Osteocyte (in vitro differentiated cells): ENCODE measurements at places on chromosomes 16 and 17.

DNA sequence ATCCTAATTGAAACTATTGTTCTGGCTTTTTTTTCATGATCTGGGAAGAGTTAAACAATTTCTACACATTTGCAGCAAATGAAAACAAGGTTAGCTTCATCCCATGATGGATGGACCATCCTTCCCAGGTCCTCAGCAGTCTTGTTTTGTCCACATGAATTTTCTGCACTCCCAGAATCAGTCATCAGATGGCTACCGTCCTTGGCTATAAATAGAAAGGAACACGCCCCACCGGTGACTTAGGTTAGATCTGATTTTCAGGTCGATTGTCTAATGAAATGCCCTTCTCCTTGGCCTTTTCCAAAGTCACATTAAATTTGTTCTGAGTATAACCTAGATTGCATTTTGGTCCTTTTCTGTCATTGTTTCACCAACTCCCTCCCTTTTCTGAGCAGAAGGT is 41.4 kb upstream of the NOL11 start:
- no peak overlapping the region for H3K4me3 ChIP-seq
- peaks cover 3% of the 10 kb centered on the region for H3K36me3 ChIP-seq
- H3K27me3 ChIP-seq, result no peaks in the 10 kb centered on the region
- no peaks in the 10 kb centered on the region for H3K4me1 ChIP-seq
- no peak for DNase-seq
- no peak overlapping the region for H3K27ac ChIP-seq

DNA sequence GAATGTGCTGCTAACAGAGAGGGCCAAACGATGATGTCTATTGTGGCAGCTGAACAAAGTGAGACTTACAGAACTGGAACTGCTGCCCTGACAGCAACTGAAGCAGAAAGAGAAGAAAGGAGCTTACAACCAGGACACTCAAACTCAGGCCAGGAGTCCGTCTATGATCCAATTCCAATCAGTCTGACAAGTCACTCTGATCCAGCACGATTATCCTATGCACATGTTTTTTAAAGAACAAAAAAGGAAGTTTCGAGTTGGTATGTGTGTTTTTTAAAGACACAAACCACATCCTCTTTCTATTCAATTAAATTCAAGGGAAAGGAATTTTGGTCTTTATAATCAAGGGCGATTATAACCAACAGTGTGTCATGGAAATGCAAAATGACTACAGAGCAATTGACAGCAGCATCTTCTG is 42.4 kb upstream of the MTMR4 start:
- peaks cover 19% of the 10 kb centered on the region for H3K27me3 ChIP-seq
- no peaks in the 10 kb centered on the region for H3K4me1 ChIP-seq
- H3K36me3 ChIP-seq, result no peaks in the 10 kb centered on the region
- no peak overlapping the region for H3K4me3 ChIP-seq
- DNase-seq, result no peak
- H3K27ac ChIP-seq, result no peak overlapping the region

DNA sequence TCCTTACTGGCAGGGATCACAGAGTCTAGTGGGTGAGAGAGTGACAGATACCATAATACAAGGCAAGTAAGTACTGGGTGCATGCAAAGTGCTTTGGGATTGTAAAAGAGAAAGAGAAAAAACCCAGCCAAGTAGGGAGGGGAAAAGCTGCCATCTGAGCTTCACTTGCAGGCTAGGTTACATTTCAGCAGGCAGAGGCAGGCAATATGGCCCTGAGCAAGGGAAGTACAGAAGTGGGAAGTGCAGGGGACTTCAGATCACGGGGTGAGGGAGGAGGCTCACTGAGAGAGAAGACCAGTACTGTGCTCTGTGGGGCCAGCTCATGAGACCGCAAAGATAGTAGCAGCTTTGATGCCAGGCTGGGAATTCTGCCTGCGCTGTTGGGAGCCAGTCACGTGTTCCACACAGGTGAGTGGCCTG is 230.6 kb downstream of the MSI2 start:
- H3K4me1 ChIP-seq, result peaks cover 49% of the 10 kb centered on the region
- H3K36me3 ChIP-seq, result peaks cover 2% of the 10 kb centered on the region
- H3K4me3 ChIP-seq, result no peak overlapping the region
- H3K27ac ChIP-seq, result no peak overlapping the region
- H3K27me3 ChIP-seq, result no peaks in the 10 kb centered on the region

DNA sequence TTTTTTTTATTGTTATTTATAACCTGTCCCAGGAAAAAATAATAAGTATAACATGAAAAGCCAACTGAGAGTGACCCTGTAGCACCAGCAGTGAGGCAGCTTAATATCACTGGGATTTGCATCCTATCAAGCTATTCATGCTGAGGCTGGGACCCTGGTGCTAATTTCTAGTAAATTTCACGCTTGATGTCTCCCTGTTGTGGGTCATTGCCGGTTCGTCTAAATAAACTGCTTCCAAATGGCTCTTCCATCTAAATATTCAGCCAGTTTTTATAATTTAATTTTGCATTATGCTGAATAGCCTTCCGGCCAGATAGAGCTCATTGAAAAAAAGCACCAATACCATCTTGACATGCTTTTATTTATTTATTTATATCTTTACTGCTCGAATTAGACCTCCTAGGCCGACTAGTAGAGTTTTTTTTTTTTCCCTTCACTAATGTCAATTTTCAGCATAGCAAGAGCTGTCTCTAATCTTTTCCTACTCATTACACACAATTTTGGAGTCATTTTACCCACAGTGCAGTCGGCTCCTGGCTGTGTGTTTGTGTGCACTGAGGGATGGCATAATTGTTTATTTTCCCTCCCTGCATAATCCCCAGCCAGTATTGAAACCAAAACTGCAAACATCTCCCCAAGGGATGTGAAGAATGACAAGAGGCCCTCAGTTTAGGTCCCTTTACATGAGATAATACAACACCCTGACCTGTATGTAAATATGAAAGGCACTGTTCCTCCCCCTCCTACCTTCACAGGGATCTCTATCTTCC is 168.8 kb downstream of the AATF start:
- peaks cover 22% of the 10 kb centered on the region for H3K36me3 ChIP-seq
- H3K27me3 ChIP-seq, result no peaks in the 10 kb centered on the region
- H3K4me1 ChIP-seq, result peaks cover 16% of the 10 kb centered on the region
- H3K4me3 ChIP-seq, result no peak overlapping the region

DNA sequence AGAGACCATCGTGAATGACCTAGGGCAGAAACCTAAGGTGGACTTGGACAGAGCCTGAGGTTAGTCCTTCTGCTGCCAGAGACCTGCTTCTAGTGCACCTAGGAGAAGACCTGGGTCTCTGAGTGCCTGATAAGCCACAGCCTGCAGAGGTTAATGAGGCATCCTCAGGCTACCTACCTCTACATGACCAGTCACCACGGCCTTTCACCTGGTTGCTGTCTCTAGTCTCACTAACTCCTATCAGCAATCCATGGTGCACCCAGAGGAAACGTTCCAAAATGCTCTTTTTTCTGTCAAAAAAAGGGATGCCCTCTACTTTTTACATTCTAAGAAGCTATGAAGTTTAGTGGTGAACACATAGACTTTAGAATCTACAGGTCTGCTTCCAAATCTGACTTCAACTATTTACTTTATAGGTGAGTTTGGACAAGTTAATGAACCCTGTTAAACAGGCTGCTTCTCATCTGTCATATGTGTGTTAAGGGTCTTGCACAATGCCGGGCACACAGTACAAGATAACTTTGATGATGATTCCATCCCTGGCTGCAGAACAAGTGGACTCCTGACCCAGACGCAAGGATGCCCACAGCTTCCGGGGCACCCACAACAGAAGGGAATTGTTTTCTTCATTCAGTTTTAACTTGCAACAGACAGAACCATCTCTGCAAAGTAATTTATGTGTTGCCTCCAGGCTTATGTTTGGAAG is 469.9 kb upstream of the CDH5 start:
- no peak overlapping the region for H3K27ac ChIP-seq
- no peak overlapping the region for H3K4me3 ChIP-seq
- peaks cover 30% of the 10 kb centered on the region for H3K27me3 ChIP-seq
- H3K36me3 ChIP-seq, result no peaks in the 10 kb centered on the region
- no peaks in the 10 kb centered on the region for H3K4me1 ChIP-seq
- no peak for DNase-seq

DNA sequence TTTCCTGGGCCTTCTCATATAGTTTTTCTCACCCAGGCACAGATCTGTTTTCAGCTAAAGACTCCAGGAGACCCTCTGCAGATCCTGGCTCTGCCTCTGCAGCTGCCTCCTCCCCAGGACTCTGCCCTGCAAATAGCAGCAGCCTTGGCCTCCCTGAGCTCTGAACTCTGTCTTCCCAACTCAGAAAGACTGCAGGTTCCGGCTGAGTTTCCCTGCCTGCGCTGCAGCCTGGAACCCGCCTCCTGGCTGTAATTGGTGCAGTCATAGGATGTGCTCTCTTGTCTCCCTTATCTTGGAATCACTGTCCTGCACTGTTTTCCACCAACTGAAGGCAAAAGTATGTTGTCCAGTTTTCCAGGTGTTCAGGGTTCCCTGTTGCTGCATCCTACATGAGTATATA is 14.3 kb upstream of the DNASE1 start:
- no peak overlapping the region for H3K4me3 ChIP-seq
- H3K27ac ChIP-seq, result no peak overlapping the region
- H3K4me1 ChIP-seq, result peaks cover 21% of the 10 kb centered on the region
- H3K36me3 ChIP-seq, result peaks cover 2% of the 10 kb centered on the region

- DNase-seq, result no peak
- no peaks in the 10 kb centered on the region for H3K36me3 ChIP-seq
- no peaks in the 10 kb centered on the region for H3K4me1 ChIP-seq
- H3K27me3 ChIP-seq, result no peaks in the 10 kb centered on the region
Observed at GRCh38 chr16:56710181-56710737, 19.7 kb upstream of the NUP93 start.

DNA sequence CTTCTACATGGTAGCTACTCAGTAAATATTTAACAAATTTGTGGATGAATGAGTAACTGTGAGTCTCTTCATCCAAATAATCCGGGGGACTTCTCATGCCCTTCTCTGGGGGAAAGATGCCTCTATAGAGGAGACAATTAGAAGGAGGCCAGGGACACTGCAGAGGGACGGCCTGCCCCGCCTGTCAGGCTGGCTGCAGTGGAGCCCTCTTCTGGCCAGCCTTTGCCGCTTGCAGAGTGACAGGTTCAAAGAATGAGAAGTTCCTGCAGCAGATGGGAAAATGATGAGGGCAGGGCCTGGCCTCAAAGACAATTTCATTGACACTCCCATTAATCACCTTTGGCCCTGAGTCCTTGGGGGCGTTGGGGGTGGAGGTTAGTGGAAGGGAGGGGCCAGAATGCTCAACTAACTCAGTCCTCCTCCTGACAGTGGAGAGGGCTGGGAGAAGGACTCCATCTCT is 339.0 kb downstream of the MAF start:
- H3K4me3 ChIP-seq, result no peak overlapping the region
- H3K4me1 ChIP-seq, result peaks cover 4% of the 10 kb centered on the region
- no peaks in the 10 kb centered on the region for H3K36me3 ChIP-seq

DNA sequence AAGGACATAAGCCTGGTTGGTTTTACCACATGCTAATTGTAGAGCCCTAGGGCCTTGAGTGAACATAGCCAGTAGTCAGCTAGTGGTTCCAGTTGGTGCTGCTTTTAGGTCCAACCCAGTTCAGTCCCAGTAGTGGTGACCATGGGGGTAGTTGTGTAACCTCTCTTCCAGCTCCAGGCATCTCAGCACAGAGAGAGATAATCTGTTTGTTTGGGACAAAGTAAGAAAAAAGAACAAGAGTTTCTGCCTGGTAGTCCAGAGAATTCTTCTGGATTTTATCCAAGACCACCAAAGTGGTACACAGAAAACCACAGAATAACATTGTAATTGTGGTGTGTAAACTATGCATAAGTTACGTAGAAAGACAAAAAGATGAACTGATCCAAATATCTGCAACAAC is 5.2 kb upstream of the CCL13 start:
- no peak for DNase-seq
- no peak overlapping the region for H3K4me3 ChIP-seq

GRCh38 chr17:43469145-43469544 is 14.6 kb upstream of the DHX8 start:
- peaks cover 33% of the 10 kb centered on the region for H3K4me1 ChIP-seq
- peaks cover 2% of the 10 kb centered on the region for H3K27me3 ChIP-seq
- H3K4me3 ChIP-seq, result no peak overlapping the region

GRCh38 chr17:36761203-36761950 is 160.0 kb downstream of the MRM1 start:
- no peaks in the 10 kb centered on the region for H3K36me3 ChIP-seq
- H3K27me3 ChIP-seq, result no peaks in the 10 kb centered on the region
- no peak for DNase-seq
- no peak overlapping the region for H3K27ac ChIP-seq
- no peak overlapping the region for H3K4me3 ChIP-seq
- H3K4me1 ChIP-seq, result no peaks in the 10 kb centered on the region

- H3K4me3 ChIP-seq, result peak overlapping the region; percentile 87
- peaks cover 27% of the 10 kb centered on the region for H3K4me1 ChIP-seq
- DNase-seq, result no peak
Observed at GRCh38 chr16:15643946-15644250, 944 bp upstream of the MARF1 start.
